Endothelial cell (in vitro differentiated cells): ENCODE measurements at places on chromosomes 5 and 9.

DNA sequence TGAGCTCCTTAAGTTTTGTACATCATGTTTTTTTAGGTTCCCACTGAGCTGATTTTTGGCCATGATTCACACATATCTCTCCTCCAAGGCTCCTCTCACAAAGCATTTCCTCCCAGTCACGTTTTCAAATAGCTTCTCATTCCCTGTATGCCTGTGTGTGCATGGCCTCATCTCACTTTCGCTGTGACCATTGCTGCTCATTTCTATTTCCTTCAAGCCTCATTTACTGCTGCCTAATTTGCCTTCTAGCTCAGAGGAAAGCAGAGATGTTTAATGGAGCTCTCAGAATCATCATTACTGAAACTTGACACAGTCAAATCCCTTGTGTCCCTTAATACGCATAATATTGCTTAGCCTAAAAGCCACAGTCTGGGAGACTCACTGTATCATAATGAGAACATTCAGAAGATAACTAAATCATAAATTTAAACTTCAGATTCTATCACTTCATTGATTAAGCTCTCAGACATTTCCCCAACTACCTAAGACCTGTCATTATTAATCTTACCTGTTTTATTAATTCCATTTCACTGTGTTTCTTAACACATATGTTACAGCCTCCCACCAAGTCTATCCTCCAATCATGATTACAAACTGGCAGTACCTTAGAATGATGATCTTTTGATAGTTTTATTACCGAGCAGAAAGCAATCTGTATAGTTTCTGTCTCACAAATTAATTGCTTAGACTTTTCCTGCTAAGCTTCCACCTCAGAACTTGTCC lies 278.3 kb upstream of the PTGER4 start:
- DNase-seq, result no peak

DNA sequence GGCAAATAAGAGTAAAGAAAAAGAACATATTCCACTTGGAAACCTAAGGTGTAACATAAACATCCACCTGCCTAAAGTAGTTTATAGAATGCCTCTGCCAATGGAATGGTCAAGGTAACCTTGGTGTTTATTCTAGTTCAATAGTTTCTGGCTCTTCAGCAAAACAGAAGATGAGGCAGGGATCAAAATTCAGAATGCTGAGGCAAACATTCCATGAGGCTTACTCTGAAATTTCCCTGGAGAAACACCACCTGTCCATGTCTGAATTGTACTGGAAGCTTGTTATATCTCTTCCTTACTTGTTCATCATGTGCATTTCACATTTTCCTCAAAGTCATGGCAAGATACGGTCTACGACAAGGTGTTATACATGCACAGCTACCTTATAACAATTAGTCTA lies 1862.4 kb upstream of the ACO1 start:
- no peak for DNase-seq

DNA sequence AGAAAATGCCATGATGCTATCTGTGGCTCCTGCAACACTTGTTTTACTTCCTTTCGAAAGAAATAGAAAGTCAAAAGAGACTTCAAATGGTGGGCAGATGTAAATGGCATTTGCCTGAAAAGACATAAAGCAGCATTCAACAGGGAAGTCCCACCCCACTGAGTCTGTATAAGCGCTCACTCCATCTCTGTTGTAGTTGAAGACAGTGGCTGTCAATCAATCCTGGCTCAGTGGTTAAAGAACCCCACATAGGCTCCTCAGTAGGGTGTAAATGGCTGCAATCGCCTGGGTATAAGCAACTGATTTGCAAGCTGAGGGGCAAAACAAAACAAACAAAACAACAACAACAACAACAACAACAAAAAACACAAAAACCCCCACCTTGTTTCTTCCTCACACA lies 158.7 kb downstream of the EFNA5 start:
- no peak for DNase-seq

GRCh38 chr5:120690621-120691407 lies 226.7 kb downstream of the PRR16 start:
- DNase-seq, result no peak
